ENCODE measurements at places on chromosomes 3 and 15. TPM values are rescaled to one million over a fixed set of nuclear protein-coding genes. Genes with fewer than 3 reads are reported as not detected.

The CHRD gene
- total RNA-seq = 0.23 TPM

The MAP6D1 gene
- 1.3 TPM for total RNA-seq

The DHFR2 gene
- total RNA-seq = 7.4 TPM

The SSUH2 gene
- 0.11 TPM for total RNA-seq

The TEX55 gene
- not detected for total RNA-seq

The SLC2A2 gene
- total RNA-seq = not detected

The SPINK8 gene
- total RNA-seq = not detected

The CAPN7 gene
- 20.4 TPM for total RNA-seq
